ENCODE measurements at places on chromosomes 13 and 19. TPM values are rescaled to one million over a fixed set of nuclear protein-coding genes. Genes with fewer than 3 reads are reported as not detected.
A peak's percentile ranks its signal among the peaks of the same experiment; 100 is the strongest.

DNA sequence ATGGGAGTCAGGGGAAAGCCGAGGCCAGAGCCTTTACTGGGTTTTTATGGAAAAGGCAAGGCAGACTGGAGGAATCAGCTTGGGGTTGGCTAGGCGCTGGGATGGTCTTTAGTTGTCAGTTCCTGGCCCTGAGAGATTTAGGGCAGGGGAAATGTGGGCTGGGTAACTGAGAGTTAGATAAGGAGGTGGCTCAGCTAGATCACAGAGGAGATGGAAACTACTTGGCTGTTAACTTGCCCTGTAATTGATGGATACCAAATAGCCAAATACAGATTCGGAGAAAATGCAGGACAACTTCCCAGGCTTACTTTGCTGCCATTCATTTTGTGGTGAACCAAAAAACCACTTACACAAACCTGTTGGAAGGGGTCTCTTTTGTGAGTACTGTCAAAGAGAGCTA, 54.0 kb downstream of the LRCH1 start:
- DNase-seq: no peak

DNA sequence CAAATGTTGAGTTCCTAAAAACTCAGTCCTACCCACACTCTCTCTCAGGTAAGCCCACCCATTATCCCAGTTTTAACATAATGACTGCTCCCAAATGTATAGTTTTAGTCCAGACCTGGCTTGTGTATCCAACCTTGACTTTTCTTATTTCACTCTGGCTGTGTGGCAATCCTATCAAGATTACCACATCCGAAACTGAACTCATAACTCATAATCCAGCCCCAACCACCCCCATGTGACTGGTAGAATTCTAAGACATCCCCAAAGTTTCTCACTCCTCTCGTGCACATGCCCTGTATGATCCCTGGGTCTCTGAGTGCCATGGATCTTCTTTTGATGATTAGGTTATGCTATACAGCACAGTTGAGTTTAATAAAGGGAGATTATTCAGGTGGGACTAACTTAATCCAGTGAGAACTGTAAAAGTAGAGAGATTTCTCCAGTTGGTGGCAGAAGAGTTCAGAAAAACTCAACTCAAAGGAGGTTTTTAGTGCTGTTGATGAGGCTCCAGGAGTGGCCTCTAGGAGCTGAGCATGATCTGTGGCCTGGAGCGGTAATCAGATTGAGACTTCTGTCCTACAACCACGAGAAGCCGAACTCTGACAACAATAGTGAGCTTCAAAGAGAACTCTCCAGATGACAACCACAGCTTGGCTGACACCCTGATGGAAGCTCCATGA, 413.4 kb downstream of the ZNF536 start:
- DNase-seq: peak; percentile 30

DNA sequence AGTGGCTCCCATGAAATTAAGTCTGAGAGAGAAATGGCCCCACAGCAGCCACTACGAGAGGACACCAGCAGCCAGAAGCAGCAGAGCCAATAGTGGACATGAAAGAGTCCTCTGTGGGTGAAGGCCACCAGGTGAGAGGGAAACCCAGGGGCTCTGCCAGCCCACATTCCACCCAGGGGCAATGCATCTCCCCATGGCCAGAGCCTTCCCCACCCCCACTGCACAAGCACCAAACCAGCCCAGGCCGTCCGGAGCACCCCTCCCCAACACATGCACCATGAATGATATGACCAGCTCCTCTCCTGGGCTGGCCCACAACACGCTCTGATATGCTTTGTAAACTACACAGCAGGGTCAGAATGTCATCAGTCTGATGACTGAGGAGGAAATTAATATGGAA, 66.9 kb downstream of the TSHZ3 start:
- DNase-seq: no peak

DNA sequence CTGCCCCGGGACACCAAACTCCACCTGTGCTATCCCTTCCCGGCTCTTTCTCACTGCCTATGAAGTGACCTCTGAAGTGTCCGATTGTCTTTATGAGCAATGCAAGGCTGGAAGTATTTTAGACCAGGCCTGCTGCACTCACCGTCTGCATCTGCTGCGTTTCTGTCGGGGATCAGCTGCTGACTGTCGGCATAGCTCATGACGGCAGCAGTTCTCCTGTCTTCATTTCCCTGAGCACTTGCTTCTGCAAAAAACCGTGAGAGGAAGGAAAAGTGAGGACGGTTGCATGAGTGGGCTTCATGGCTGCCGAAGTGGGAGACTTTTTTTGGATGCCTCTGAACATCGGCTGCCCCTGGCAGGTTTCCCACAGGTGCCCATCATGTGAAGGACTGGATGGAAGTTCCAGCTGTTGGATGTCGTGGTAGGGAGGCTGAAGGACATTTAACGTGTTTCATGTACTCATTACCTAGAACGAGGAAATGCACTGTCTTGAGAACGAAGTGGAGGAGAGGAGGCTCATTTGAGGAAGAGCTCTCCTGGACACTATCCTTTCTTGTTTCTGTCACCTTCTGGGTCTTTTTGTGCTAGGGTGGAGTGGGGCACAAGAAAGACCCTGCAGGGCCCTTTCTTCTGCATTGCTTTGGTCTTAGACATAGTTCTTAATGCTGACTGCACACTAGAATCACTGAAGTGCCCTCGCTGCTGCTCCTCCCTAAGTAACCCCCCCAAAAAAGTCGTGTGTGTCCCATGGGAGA, 94.7 kb downstream of the RNASEH2B start:
- DNase-seq: peak; percentile 30

- peak; percentile 94 for DNase-seq
Measured at GRCh38 chr19:18401580-18402112, 4.2 kb upstream of the LRRC25 start.

DNA sequence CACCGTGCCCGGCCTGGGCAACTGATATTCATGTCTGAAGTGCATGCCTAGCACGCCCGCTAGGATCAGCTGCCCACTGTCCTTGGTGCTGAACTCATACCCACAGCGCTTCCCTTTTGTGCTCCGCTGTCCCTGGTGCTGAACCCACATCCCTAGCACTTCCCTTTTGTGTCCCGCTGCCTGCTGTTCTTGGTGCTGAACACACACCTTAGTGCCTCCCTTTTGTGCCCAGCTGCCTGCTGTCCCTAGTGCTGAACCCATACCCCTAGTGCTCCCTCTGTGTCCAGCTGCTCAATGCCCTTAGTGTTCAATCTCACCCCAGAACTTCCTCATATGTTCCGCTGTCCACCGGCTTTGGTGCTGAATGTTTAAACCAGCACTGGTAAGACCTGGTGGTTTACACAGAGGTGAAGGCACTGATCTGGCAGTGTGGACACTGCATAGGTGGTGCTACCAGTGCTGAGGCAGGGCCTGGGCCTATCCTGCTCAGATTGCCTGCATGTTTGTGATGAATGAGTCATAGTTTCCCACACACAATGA, 26.3 kb upstream of the SIGLEC11 start:
- DNase-seq: peak; percentile 88

- no peak for DNase-seq
Measured at GRCh38 chr19:52646571-52647217, 8.5 kb upstream of the ZNF83 start.

DNA sequence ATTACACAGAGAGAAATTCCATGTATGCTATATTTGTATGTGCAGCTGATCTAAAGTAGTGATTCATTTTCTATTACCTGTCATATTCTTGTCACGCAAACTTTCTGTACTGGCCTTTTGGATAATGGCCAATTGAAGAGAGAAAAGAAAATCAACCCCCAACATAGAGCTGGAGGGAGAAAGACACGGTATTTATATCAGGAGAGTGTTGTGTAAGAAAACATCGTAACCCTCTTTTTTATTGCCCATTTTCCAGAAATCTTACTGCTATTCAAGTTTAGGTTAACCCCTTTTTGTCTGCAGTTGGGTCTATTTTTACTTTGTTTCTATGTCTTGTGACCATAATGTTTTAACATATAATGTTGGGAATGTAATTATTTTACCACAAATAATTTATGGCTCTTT, 27.9 kb downstream of the DGKH start:
- DNase-seq: no peak

GRCh38 chr19:4641132-4641531, 1.8 kb downstream of the TNFAIP8L1 start:
- no peak for DNase-seq

DNA sequence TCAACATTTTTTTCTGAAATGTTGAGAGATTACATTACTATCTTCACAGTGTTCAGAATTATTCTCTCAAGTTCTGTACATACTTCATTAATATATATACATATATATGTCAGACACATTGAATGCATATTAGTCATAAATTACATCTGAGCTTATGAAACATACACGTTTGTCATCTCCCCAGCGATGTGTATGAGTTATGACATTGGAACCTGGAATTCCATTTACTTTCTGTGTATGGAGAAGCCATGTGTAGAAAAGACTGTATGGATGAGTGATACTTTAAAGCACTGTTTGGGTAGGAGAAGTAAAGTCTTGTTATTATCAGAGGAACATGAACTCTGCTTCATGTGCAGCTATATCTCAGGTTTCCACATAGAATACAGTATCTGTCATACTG, 167.2 kb downstream of the FGF14 start:
- no peak for DNase-seq

The WDR87 gene
- polyA plus RNA-seq: 0.05 TPM

The CCDC70 gene
- polyA plus RNA-seq: not detected

The CYP2A7 gene
- not detected for polyA plus RNA-seq

The ATP8B3 gene
- 0.63 TPM for polyA plus RNA-seq

The ZNF440 gene
- 7.7 TPM for polyA plus RNA-seq

The METTL21C gene
- 37.4 TPM for polyA plus RNA-seq

The PGLYRP2 gene
- not detected for polyA plus RNA-seq

Data from muscle of back (tissue), 13 donors.